Neural crest cell (in vitro differentiated cells): ENCODE measurements at places on chromosomes 2 and 18. TPM values are rescaled to one million over a fixed set of nuclear protein-coding genes. Genes with fewer than 3 reads are reported as not detected.

DNA sequence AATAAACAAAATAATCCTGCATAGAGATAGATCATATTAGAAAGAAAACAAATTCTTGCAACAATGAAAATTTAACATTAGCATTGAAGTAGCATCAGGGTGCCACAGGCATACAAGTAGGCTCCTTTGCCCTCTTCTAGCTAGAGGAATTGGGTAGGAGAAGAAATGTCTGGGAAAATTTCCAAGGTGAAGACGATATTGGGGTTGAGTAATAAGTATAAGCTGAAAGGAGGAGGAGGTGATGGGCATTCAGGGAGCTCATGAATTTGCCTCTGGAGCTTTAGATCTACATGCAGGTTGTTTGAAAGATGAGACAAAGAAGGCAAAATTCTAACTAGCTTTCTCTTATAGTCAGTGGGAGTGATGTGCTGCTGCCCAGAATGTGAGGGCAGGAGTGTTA is 504.9 kb downstream of the CCDC85A start:
- H3K27ac ChIP-seq, result no peak overlapping the region
- H3K4me3 ChIP-seq, result no peak overlapping the region
- DNase-seq, result no peak
- H3K36me3 ChIP-seq, result no peaks in the 10 kb centered on the region
- H3K4me1 ChIP-seq, result peaks cover 12% of the 10 kb centered on the region

DNA sequence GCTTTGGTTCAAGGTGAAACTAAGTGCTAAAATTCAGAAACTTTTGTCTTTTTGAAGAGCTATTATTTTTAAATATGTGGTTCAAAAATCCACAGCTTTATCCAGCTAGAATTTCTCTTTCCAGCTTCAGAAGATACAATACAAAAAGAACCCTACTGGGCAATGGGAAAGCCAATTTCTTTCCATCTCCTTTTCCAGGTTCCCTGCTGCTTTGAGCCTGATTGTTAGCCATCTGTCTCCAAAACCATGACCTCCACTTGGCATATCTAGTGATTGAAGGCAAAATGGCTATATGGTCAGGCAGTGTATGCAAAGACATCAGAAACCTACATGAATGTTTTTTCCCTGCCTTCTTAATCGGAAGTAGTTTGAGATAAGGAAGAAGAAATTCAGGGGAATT is 134.1 kb downstream of the KCNH7 start:
- H3K36me3 ChIP-seq, result no peaks in the 10 kb centered on the region
- no peak overlapping the region for H3K27ac ChIP-seq
- DNase-seq, result no peak
- H3K4me3 ChIP-seq, result no peak overlapping the region
- H3K4me1 ChIP-seq, result no peaks in the 10 kb centered on the region

Gene KCNE4
- 0.09 TPM in 1 of 2 replicates, not detected in the other for total RNA-seq

DNA sequence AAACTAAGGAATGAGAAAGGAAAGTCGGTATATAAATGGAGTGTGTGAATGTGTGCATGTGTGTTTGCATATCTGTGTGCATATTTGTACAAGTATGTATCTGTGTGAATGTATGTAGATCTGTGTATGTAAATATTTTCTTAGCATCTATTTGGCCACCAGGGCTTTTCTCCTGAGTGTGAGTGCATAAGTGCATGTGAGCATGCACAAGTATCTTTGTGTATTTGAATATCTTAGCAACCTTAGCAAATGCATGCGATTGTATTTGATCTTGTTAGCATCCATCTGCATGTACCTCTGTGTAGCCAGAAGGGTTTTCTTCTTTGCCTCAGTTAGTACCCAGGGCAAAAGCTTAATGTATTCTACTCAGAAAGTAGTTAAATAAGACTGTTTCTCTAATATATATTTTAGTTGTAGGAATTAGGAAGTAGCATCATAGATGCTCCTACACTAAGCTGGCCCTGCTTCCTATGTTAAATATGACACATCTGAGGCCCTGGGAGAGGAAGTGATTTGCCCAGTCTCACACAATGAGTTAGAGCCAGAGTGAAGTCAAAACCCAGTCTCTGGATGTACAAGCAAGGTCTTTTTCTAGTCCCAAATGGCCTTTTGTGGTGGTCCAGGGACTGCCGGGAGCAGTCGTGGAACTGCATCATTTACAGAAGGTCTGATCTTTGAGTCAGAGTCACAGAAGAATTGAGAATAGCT is 9.2 kb downstream of the FKBP1B start:
- no peaks in the 10 kb centered on the region for H3K27me3 ChIP-seq

Gene MOB4
- total RNA-seq, result 28.0 and 32.2 TPM in 2 replicates

DNA sequence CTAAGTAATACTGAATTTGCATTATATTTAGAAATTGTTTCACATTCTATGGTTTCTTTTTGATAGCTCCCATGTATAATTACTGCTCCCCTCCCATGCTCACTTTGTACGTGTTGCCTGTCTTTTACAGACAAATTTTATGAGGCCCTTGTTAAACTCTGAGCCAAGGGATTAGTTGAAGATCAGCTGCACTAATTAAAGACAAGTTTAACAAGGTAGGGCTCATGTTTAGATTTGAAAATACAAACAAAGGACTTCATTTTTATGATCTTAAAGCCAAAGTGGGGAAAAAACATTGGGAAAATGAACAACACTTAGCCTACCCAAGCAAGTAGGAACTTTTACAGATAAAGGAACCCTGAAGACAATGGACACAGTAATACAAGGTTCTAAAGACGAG is 46.2 kb downstream of the ARHGAP28 start:
- H3K27ac ChIP-seq, result no peak overlapping the region
- no peaks in the 10 kb centered on the region for H3K36me3 ChIP-seq
- no peaks in the 10 kb centered on the region for H3K27me3 ChIP-seq
- no peak for DNase-seq
- peaks cover 18% of the 10 kb centered on the region for H3K4me1 ChIP-seq

GRCh38 chr2:160471950-160472349 is 21.7 kb downstream of the RBMS1 start:
- H3K4me1 ChIP-seq, result peaks cover 14% of the 10 kb centered on the region
- H3K27me3 ChIP-seq, result no peaks in the 10 kb centered on the region

GRCh38 chr2:1586923-1587840 is 157.1 kb downstream of the PXDN start:
- DNase-seq, result no peak
- H3K4me3 ChIP-seq, result no peak overlapping the region
- no peaks in the 10 kb centered on the region for H3K27me3 ChIP-seq
- no peak overlapping the region for H3K27ac ChIP-seq

GRCh38 chr2:237101118-237101979 is 15.7 kb downstream of the COPS8 start:
- H3K4me3 ChIP-seq, result no peak overlapping the region
- no peaks in the 10 kb centered on the region for H3K27me3 ChIP-seq
- no peaks in the 10 kb centered on the region for H3K4me1 ChIP-seq
- no peak overlapping the region for H3K27ac ChIP-seq
- peaks cover 32% of the 10 kb centered on the region for H3K36me3 ChIP-seq
- DNase-seq, result no peak

Gene SMYD1
- not detected in 2 replicates for total RNA-seq

Gene DAPL1
- not detected in 2 replicates for total RNA-seq

GRCh38 chr2:182509216-182509615 is 82.4 kb upstream of the PDE1A start:
- peaks cover 34% of the 10 kb centered on the region for H3K4me1 ChIP-seq
- H3K36me3 ChIP-seq, result peaks cover 35% of the 10 kb centered on the region
- H3K27me3 ChIP-seq, result no peaks in the 10 kb centered on the region
- DNase-seq, result no peak

- DNase-seq, result no peak
- H3K27ac ChIP-seq, result no peak overlapping the region
- no peaks in the 10 kb centered on the region for H3K27me3 ChIP-seq
These were observed 294.6 kb upstream of the SLC14A2 start for GRCh38 chr18:45320724-45321123.

DNA sequence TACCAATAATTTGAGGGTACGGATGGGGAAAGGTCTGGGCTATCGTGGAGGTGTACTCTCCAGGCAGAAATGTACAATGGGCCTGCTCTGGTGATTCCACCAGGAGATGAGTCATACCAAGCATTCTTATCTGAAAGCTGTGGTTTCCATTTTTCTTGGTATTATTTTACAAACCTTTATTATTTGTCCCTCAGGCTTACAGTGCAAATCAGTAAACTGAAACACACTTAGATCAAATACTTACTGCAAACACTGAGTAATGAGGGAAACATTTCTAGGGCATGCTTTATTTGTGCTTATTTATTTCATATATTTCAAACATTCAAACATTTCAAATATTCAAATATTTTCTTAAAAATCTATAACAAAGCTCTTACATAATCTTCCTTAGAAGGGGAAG is 319.8 kb downstream of the RND3 start:
- peaks cover 9% of the 10 kb centered on the region for H3K4me1 ChIP-seq
- no peak for DNase-seq
- H3K27ac ChIP-seq, result no peak overlapping the region
- no peaks in the 10 kb centered on the region for H3K36me3 ChIP-seq
- H3K4me3 ChIP-seq, result no peak overlapping the region

GRCh38 chr2:8479298-8479697 is 202.6 kb upstream of the ID2 start:
- no peak overlapping the region for H3K27ac ChIP-seq
- no peaks in the 10 kb centered on the region for H3K36me3 ChIP-seq
- peaks cover 7% of the 10 kb centered on the region for H3K4me1 ChIP-seq
- no peak overlapping the region for H3K4me3 ChIP-seq

GRCh38 chr18:36127836-36128529 is 1.2 kb downstream of the SLC39A6 start:
- peak overlapping the region; percentile 99 for H3K4me3 ChIP-seq
- no peaks in the 10 kb centered on the region for H3K27me3 ChIP-seq
- peaks cover 41% of the 10 kb centered on the region for H3K4me1 ChIP-seq
- DNase-seq, result no peak
- H3K36me3 ChIP-seq, result peaks cover 8% of the 10 kb centered on the region

- no peak for DNase-seq
- H3K27ac ChIP-seq, result no peak overlapping the region
- H3K4me3 ChIP-seq, result no peak overlapping the region
- peaks cover 16% of the 10 kb centered on the region for H3K4me1 ChIP-seq
- H3K36me3 ChIP-seq, result peaks cover 20% of the 10 kb centered on the region
These were observed 143.6 kb downstream of the MYO3B start for GRCh38 chr2:170321526-170321925.

Gene TDRD15
- not detected in 2 replicates for total RNA-seq

DNA sequence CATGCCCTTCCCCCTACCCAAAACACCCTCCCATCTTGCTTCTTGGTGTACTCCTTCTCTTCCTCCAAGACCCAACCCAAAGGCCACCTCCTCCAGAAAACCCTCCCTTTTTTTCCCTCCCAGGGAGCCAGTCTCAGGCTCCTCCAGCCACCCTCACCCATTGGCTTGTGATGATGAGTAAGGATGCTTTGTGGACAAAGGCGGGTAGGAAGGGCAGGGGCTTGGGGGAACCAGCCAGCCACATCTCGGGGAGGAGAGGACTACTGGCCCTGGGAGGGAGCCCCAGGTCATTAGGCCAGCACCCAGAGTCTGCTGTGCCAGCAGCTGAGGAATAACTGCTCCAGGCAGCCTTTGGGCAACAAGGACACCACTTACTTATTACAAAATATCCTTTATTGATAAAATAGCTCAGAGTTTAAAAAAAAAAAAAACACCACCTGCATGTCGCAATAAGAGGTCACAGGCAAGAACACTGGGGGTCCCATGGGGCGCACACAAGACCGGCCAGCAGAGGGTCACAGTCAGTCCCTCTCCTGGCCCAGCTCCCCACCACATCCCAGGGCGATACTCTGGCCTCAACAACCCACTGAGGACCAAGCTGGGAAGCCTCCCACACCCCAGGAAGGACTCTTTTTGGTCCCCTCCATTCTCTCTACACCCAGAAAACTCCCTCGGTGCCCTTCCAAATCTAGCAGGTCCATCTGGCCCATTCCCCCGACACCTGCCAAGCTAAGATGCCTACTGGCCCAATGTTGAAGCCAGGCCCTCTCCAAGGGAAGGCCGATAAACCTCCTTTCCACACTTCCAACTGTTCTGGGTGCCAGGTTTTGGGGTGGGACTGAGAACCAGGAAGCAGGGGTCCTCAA is 3.6 kb downstream of the ADRA2B start:
- no peak overlapping the region for H3K27ac ChIP-seq
- no peaks in the 10 kb centered on the region for H3K36me3 ChIP-seq
- peak overlapping the region; percentile 44 for H3K4me3 ChIP-seq
- H3K27me3 ChIP-seq, result peaks cover 16% of the 10 kb centered on the region

DNA sequence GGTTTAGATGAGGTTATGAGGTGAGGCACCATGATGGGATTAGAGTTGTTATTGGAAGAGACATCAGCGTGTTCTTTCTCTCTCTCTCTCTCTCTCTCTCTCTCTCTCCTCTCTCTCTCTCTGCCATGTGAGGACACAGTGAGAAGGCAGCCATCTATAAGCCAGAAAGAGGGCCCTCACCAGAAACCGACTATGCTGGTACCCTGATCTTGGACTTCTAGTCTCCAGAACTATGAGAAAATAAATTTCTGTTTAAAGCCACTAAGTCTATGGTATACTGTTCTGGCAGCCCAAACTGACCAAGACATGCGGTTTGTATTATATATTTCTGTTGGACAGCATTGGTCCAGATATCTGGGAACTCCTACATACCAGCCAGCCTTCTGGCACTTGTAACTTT is 3.5 kb upstream of the LIPG start:
- peaks cover 31% of the 10 kb centered on the region for H3K4me1 ChIP-seq
- peaks cover 20% of the 10 kb centered on the region for H3K27me3 ChIP-seq
- no peak overlapping the region for H3K27ac ChIP-seq
- no peak overlapping the region for H3K4me3 ChIP-seq
- DNase-seq, result no peak
- no peaks in the 10 kb centered on the region for H3K36me3 ChIP-seq

- no peaks in the 10 kb centered on the region for H3K36me3 ChIP-seq
- H3K4me1 ChIP-seq, result peaks cover 38% of the 10 kb centered on the region
- no peak overlapping the region for H3K4me3 ChIP-seq
- H3K27me3 ChIP-seq, result no peaks in the 10 kb centered on the region
- no peak for DNase-seq
These were observed 213.0 kb upstream of the HAAO start for GRCh38 chr2:43005245-43005974.

Gene DLX1
- total RNA-seq, result 48.9 and 51.5 TPM in 2 replicates

GRCh38 chr2:236971919-236972381 is 113.7 kb upstream of the COPS8 start:
- no peak overlapping the region for H3K4me3 ChIP-seq
- peaks cover 48% of the 10 kb centered on the region for H3K4me1 ChIP-seq
- no peaks in the 10 kb centered on the region for H3K27me3 ChIP-seq
- DNase-seq, result no peak
- no peaks in the 10 kb centered on the region for H3K36me3 ChIP-seq
